ENCODE measurements at places on chromosomes 16 and 17.

DNA sequence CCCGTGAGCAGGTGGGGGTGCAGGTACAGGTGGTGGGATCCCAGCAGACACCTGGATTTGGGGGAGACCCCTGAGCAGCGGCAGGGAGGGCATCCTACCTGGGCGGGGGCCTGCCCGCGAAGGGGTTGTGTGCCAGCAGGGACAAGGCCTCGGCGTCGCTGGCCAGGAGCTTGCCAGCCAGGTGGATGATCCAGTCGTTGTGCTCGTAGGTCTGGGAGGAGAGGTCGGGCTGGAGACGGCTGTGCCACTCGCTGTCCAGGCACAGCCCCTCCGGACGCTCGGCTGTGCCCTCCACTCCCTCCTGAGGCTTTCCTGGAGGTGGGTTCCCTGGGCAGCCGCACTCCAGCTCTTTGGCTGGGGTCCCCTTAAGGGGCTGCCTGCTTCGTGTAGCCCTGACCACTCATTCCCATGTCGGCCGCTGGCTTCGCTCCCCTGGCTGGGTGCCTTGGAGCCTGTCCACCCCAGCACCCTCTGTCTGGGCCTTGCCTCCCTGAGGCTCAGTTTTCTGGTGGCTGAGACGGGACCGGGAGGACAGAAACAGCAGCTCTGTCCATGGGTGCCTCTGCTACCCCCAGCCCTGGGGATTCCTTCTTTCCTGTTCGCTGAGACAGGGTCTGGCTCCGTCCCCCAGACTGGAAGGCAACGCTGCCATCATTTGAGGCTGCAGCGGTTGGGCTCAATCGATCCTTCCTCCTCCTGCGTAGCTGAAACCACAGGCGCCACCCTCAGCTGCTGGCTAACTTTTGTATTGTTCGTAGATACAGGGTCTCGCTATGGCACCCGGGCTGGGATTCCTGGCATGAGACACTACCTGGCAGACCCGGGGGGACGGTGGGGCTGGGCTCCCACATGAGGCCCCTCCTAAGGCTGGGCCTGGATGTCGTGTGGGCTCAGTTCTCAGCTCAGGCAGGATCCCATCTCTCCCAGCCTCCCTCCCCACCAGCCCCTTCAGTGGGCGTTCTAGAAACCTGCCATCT is 68.6 kb upstream of the GNG13 start:
- no peak for DNase-seq

- DNase-seq, result no peak
These were observed 125.8 kb downstream of the CCDC182 start for GRCh38 chr17:57619061-57619937.

DNA sequence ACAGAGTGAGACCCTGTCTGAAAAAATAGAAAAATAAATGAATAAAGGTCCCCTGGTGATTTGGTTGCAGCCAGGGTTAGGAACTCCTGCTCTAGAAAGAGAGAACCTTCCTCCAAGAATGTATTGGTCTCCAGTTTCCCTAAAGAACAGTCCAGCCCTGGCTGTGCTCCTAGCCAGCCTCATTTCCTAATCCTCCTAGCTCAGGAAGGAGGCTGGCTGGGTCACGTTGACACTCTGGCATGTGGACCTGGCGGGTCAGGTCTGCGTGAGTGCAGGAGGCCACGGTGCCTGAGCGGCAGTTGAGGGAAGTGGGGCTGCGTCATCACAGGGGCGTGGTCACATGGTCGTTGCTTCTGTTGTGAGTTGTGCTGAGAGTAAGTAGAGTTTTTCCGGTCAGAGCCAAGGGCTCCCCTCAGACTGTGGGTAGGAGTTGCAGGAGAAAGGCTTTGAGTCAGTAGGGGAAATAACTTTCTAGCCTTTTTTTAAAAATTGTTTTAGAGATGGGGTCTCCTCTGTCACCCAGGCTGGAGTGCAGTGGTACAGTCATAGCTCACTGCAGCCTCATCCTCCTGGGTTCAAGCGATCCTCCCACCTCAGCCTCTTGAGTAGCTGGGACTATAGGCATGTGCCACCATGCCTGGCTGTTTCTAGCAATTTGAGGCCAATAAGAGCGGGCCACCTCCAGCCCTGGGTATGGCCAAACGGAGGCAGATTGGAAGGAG is 194.0 kb upstream of the CIBAR2 start:
- DNase-seq, result peak; percentile 61

- peak; percentile 91 for DNase-seq
These were observed 7.7 kb downstream of the GIT1 start for GRCh38 chr17:29581583-29582253.

GRCh38 chr17:42985225-42985624 is 4.9 kb downstream of the RUNDC1 start:
- no peak for DNase-seq

- DNase-seq, result no peak
These were observed 14.3 kb upstream of the GINS3 start for GRCh38 chr16:58377932-58378331.

DNA sequence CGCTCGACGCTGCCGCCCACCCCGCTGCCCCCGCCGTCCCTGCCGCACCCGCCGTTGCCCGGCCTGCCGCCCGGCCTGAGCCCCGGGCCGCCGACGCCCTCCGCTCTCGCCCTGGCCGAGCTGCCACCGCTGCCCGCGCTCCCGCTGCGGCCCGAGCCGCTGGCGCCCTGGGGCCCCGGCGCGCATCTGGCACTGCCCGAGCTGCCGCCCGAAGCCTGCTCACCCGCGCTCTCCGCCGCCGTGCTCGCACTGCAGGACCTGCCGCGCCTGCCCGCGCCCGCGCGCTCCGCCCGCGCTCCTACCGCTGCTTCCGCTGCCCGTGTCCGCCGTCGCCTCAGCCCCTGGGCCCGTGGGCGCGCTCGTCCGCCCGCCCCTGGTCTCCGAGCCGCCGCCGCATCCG is 8.4 kb upstream of the CLDN9 start:
- no peak for DNase-seq

GRCh38 chr16:23408242-23408822 is 44.7 kb downstream of the COG7 start:
- no peak for DNase-seq

DNA sequence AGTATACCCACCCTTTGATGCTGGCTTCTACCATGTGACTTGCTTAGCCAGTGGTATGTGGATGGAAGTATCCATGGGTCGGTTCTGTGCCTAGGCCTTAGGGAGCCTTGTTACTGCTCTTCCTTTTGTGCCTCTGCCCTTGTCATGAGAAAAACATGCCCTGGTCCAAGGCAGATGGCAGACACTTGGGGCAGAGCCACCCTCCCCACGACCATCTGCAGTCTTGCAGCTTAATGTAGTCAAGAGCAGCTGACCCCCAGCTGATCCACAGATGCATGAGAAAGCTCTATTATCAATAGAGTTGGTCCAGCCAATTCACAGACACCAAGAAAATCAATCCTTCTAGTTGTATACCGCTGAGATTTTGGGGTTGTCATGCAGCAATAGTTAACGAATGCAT is 95.7 kb downstream of the SLC39A11 start:
- DNase-seq, result no peak
